HFFc6 (cell line): ENCODE measurements at places on chromosomes 6 and 20.
A peak's percentile ranks its signal among the peaks of the same experiment; 100 is the strongest.

- no peak for DNase-seq
Measured at GRCh38 chr20:61361501-61361900, 109.4 kb downstream of the CDH4 start.

- DNase-seq = no peak
Measured at GRCh38 chr20:59903621-59904020, 29.8 kb downstream of the SYCP2 start.

DNA sequence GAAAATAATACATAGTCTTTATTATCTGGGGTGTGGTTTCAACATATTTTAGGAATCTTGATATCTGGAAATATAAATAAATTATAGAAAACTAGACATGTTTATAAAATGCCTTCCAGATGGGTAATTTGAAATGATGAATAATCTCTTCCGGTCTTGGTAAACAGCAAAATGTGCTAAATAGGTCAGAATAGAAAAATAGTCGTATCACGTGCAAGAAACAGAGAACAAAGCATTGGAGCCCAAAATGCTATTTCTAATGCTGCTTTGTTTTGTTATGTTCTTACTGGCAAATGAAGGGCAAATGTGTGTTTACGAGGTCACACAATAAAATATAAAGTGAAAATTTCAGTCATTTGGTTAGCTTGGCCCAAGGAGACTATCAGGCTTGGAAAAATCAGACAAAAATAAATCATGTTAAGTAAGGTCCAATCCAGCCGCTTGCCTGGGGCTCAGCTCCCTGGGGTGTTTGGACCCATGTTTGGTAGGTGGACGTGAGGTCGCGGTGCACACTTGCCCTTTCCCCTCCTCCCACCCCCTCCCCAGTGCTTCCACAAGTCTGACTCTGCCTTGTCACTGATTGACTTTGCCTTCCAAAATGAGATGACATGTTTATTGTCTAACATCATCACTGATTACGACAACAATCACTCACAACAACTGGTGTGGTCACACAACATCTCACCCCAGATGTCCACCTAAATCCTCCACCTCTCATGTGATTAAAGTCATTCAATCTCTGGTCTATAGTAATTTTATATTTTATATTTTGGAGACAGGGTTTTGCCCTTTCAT lies 56.0 kb downstream of the RIN2 start:
- DNase-seq = no peak

- DNase-seq = no peak
Measured at GRCh38 chr6:41306187-41306854, 19.8 kb upstream of the TREM1 start.

GRCh38 chr6:18242062-18242851 lies 22.1 kb downstream of the DEK start:
- peak; percentile 91 for DNase-seq

DNA sequence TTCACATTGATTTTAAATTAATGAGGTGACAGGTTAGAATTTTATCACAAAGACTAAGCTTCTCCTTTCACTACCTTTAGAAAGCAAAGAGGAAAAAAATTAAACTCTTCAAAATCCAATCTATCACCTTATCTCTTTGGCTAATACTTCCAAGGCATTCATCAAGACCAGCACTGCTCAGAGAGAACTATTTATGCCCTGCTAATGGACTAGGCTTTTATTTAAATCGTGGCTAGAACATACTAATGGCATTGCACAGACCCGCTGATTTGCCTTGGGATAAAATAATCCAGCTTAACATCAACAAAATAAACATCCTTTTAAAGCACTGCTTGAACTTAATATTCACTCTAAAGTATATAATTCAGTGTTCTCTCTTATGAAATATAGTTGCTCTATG lies 880.4 kb downstream of the HACE1 start:
- DNase-seq = no peak

DNA sequence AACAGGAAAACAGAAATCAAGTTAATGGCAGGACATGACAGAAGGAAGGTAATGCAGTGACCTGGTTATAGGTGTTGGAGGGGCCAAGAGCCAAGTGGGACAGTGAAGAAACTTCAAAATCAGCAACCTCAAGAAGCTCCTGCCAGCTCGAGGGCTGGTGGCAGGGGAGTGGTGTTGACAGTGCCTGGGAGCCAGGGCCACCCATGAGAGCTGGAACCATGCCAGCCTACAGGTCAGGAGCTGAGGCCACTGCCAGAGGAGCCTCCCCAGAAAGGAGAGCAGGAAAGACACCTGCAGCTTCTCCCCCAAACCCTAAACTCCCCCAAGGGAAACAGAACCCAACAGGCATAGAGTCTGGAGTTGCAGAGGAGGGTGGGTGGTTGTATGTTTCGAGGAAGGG lies 262.1 kb downstream of the LRFN2 start:
- DNase-seq = no peak
